ENCODE measurements at places on chromosomes 2 and 18.

DNA sequence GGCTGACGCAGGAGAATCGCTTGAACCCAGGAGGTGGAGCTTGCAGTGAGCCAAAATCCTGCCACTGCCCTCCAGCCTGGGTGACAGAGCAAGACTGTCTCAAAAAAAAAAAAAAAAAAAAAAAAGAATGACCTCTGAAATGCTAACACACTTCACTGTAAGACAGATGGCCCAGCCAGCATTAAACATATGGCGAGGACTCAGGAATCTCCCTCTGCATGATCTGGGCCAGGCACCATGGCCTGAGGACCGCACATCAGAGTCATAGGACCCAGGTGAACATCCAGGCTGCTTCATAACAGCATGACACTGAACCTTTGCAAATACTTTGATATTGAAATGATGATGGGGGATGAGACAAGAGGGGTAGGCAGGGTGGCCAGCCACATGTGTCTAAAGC lies 56.1 kb upstream of the DNMT3A start:
- DNase-seq: no peak

DNA sequence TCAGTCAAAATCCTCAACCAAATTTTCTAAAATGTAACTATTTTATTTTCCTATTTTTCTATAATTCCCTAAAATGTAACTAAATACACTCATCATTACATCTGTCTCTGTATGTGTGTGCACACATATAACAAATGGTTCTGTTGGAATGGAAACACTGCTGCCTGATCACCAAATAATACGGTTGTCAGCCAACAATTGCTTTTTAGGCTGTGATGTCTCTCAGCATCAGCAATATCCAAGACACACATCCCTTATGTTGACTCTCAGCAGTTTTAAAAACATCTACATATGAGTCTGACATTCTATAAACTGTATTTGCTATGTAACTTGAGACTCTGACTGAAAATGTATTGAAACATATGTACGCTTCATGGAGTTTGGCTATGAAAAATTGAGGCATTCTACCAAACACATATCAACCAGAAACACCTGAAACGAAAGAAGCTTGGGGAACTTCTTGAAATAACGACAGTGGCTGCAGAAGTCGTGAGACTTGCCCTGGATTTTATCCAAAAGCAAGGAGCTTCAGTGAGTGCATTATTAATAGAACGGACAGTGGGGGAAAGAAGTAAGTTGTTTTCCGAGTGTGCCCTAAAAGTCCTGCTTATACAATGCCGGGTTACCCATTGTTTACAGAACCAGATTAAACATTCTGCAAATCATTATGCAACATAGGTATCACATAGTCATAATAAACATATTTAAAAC lies 110.2 kb upstream of the ITGB6 start:
- no peak for DNase-seq

- DNase-seq: no peak
These were observed 880.0 kb downstream of the LRRTM4 start for GRCh38 chr2:76642129-76642528.

DNA sequence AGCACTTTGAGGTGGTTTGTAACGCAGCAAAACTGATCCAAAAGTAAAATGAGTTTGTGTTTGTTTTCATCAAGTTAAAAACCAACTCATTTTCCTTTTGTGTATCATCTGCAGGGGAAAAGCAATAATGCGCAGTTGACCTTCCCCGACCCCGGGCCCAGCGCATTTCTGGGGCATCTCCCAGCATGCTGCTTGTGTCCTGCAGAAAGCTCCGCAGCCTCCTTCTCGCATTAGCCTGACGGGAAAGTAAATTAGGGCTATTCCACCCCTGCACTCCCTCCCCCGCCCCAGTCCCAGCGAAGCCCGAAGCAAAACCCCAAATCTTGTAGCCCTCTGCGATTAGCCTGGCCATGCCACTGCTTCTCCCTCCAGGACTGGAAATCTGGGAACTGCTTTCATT lies 82.0 kb upstream of the PPM1B start:
- no peak for DNase-seq

Data from esophagus muscularis mucosa (tissue), 4 donors.